GM12865 (cell line): ENCODE measurements at places on chromosomes 5 and 9.

DNA sequence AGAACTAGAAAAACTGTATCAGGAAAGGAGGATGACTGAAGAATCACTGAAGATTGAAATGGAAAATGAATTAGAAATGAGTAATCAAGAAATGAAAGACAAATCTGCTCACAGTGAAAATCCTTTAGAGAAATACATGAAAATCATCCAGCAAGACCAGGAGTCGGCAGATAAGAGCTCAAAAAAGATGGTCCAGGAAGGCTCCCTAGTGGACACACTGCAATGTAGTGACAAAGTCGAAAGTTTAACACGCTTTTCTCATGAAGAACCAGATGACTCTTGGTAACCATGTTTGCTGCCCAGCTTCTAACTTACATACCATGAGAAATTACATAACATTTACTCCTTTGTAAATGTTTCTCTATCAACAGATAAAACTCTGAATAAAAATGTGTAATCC is 37.1 kb downstream of the CPLANE1 start:
- DNase-seq: no peak

DNA sequence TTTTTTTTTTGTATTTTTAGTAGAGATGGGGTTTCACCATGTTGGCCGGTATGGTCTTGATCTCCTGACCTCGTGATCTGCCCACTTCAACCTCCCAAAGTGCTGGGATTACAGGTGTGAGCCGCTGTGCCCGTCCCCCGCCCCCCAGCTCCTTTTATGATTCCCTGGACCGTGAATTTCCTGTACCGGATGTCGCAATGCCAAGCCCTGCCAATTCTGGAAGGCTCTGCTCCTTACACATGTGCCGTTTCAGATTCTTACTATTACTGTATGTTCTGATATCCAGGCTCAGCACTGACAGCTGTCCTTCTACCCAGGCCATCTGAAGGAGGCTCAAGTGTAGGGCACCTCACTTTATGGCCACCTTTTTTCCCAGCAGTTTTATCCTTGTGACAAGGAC is 100.1 kb downstream of the PLCXD3 start:
- DNase-seq: no peak

DNA sequence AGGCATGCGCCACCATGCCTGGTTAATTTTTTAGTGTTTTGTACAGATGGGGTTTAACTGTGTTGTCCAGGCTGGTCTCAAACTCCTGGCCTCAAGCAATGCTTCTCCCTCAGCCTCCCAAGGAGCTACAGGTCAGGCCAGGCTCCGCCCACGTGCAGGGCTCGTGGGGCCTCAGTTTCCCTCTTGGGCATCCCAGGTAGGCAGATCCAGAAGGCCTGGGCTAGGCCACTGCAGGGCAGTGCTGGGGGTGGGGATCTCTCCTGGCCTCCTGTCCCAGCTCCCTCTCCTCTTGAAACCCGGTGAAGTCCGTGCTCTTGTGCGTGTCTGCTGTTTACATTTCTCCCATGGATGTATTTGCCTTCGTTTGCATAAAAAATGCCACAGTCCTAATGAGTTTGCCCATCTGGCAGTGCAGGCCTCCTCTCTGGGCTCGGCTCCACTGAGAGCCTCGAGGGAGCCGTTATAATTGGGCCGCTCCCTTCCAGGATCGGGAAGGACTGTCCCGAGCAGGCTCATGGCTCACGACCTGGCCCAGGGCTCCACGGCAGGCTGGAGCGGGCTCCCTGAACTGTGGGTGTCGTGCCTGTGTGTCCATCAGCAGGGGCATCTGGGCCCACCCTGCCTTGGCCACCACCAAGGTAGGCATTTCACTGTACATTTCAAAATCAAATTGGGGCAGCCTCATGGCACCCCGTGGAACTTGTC is 52.6 kb upstream of the RUFY1 start:
- no peak for DNase-seq

DNA sequence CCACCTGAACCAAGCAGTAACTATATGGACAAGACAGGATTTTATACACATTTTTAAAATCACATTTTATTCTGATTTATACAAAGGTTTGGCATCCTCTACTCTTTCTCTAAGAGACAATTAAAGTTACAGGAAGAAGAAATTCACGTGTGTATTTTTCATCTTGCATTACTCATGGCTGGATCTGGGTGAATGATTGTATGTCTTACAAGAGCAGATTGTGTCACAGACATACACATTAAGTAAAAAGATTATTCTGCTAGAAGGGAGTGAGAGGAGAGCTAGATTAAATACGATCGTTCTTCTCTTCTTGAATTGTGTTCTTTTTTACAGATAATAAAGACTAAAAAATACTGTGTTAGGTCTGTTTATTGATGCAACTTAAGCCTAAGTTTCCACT is 20.8 kb upstream of the CEP120 start:
- DNase-seq: no peak

DNA sequence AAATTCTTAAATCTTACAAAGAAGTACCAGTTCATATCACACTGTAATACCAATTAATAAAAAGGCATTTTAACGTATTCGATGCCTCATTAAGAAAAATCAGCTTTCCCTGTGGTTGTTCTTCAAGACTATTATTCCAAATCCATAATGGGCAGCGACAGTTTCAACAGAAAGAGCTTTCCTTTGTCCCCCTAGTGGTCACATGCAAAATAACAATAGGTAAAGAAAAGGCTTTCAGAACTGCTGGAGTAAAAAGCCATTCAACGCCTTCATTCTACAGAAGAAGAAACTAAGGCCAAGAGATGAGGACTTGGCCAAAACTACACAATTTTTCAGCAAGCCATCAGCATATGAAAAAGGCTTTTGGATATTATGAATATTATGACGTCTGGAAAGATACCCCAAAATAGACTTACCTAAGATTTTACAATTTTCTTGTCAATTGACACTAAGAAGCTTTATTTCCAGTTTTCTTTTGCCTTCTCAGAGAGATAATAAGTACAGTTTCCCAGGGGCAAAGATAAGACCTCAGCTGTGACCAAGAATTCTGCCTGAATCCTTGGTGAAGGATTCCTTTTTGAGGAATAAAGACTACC is 6.7 kb upstream of the CDH6 start:
- peak; percentile 28 for DNase-seq

DNA sequence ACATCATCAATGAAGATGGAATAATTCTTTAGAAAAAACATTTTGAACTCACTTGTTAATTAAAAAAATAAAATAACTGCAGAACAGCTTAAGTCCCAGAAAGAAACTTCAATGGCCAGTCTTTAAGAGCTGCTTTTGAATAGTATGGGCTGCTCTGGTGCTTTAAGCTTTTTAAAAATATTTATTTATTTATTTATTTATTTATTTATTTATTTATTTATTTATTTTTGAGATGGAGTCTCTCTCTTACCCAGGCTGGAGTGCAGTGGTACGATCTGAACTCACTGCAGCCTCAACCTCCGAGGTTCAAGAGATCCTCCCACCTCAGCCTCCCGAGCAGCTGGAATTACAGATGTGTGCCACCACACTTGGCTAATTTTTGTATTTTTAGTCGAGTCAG is 516.3 kb upstream of the DAP start:
- DNase-seq: no peak

DNA sequence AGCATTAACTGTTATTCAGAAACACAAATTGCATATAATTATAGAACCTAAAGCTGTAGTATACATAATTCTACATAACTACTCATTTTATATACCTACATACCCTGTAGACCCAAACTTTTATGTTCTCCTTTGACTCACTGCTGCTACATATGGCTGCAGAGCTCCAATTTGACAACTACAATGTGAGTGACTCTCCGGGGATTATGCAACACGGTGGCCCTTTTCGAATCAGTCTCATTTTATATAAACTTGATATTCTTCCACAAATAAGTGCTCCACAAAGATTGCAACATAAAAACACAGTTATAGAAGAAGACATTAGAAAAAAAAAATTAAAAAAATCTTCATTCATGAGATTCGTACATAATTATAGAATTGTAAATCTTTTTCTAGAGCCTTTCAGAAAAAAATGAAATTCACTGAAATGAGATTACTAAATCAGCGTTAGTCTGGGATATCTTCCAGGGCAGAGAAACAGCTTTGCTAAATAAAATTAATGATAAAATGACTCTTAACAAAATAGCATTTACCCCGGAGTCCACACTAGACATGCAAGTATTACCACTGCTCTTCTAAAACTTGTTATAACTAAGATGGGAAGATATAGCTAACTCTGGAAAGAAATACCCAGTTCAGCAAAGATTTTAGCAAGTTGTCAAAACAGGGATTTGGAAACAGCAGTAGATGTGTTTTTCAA is 52.6 kb downstream of the SRFBP1 start:
- no peak for DNase-seq

DNA sequence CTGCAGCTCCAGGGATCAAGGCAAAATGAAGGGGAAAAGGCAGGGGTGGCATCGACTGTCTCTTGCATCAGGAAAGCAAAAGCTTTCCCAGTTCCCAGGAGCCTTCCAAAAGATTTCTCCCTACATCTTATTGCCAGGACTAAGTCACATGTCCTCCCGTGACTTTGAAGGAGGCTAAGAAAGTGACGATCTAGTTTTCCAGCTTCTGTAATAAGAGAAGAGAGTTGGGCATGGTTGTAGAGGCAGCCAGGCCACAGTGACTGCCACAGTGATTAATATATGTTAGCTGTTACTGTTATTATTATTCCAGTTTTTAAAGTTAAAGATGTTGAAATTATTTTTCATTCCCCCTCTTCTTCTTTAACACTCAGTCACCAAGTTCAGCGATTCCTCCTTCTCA is 77.1 kb downstream of the RMI1 start:
- no peak for DNase-seq

DNA sequence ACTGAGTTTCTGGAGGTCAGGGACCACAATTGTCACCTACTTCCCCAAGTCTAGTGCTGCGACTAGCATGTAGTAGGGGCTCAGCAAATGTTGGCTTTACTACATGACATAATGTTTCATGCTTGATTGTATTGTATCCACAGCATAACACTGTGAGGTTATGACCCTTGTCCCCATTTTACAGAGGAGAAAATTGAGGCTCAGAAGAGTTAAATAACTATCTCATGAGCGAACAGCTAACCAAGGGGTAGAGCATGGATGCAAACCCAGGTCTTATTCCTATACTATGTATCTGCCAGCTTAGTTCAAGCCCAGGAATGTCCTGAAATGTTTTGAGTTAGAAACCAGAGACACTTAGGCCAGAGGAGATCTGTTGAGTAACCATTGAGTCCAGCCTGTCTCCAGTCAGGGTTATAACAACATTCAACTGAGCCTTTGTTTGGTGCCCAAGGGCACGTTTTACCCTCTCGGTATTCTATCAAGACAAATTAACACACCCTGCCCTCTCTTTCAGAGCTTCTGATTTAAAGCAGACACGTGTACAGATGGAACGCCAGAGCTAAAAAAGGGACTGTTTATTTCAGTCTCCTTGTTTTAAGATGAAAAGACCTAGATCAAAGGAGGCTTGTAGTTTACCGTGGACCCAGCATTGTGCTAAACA is 16.5 kb downstream of the ANGPTL2 start:
- DNase-seq: no peak

DNA sequence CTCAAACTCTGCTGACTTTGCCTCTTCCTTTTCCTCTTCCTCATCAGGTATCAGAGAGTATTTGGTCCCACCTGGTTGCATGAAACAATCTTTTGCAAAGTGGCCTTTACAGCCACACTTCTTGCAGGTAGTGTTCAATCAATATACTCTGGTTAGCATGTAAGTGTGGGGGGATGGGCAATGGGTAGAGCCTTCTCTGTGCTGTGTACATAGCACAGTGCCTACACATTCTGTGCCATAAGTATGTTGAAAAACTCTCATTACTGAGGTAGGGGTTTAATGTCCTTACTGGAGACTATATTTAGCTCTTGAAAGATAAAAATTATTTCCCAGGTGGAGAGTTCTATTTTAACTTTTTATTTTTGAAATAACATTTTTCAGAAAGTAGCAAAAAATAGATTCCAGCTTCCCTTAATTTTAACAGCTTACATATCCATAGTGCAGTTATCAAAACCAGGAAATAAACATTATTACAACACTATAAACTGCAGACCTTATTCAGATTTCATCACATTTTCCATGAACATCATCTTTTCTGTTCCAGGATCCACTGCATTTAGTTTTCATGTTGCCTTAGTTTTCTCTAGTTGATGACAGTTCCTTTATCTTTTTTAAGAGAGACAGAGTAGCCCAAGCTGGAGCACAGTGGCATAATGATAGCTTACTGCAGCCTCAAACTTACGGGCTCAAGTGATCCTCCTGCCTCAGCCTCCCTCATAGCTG is 15.1 kb downstream of the TTC1 start:
- DNase-seq: no peak

- no peak for DNase-seq
Observed at GRCh38 chr5:117103703-117104102, 529.1 kb upstream of the SEMA6A start.

- DNase-seq: no peak
Observed at GRCh38 chr5:160640406-160640805, 211.6 kb downstream of the ATP10B start.

- DNase-seq: peak; percentile 48
Observed at GRCh38 chr9:101727612-101728524, 10.6 kb downstream of the GRIN3A start.

DNA sequence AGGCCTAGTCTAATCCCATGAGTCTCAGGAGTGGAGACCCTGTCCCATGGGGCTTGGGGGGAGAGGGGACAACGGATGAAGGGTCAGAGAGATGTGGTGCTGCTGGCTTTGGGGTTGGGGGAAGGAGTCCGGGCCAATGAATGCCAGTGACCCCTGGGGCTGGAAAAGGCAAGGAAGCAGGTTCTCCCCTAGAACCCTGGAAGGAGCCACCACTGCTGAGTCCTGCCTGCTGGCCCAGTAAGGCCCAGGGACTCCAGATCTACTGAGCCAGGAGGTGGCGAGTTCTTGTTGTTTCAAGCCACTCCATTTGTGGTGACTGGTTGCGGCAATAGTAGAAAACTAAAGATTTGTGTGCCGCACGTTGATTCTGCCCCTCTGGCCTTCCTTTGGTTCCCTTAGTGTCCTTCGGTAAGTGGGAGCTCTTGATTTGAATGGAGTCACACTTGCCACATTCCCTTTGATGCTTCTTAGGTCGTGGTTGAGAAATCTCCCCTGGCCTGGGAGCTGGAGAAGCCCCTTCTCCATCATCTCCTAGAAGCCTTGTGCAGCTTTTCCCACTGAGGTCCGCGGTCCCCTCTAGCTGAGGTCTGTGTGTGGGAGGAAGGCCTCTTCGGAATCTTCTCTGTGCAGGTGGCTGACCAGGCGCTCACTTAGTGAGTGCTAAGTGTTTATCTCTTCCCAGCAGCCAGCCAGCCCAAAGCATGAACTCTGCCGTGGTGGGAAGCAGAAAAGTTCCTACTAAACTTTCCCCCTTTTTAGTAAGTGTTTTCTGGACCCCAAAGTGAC is 9.0 kb downstream of the FCN1 start:
- DNase-seq: no peak

- DNase-seq: no peak
Observed at GRCh38 chr9:96721731-96722429, 56.0 kb downstream of the ZNF510 start.
